ENCODE measurements at places on chromosomes 5 and 9.

DNA sequence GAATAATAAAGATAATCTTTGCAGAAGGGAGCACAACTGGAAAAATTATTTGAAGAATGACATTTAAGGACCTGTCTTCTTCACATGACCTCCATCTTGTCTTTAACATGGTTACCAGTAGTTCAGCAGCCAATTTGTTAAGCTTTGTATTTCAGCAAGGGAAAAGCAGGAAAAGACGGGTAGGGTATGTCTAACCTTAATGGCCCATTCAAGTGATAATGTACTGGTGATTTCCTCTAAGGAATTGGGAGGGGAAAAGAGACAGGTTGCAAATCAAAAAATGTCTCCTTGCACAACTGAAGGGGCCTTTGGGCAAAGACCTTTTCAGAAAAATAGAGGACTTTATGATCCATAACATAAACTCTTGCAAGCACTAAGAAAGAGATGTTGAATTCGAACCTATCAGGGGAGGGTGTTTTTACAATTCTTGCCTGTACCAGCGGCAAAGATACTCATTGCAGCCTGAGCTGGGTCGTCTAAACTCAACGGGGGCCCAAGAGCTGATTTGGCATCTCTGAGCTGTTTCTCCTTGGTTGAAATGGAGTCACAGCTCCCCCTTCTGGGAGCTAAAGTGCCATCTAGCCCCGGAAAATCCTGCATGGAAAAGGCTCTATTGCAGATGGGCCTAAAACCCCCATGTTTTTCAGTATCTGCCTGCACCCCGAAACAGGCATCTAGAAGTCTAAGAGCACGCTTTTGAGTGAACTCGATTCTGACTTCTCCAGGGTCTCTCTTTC lies 3.8 kb downstream of the BRINP1 start:
- DNase-seq = no peak

DNA sequence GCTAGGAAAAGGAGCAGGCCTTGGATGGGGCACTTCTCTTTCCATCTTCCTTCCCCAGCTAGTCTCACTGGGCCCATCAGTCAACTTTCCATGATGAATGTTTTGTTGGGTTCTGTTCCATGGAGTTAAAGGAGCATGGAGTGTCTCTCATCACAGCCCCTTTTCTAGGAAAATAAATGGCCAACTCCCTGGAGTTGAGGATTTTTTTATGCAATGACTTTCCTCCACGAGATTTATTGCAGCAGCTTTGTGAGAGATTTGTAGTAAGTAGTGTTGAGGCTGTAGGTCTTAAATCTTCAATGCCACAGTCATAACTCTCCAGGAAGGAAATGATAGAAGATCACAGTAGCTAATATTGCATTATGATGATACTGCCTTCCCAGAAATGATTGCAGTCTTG lies 45.6 kb upstream of the SLC44A1 start:
- DNase-seq = no peak

GRCh38 chr5:125043781-125044391 lies 297.4 kb upstream of the ZNF608 start:
- no peak for DNase-seq

GRCh38 chr9:83698976-83699585 lies 8.7 kb downstream of the UBQLN1 start:
- no peak for DNase-seq

- DNase-seq = peak; percentile 28
Observed at GRCh38 chr5:139402561-139403158, 1.2 kb downstream of the SPATA24 start.

- DNase-seq = no peak
Observed at GRCh38 chr9:86337469-86338108, 16.6 kb downstream of the TUT7 start.

Data from CD4-positive, alpha-beta T cell treated with Interferon gamma for 1 hour (primary cell).